MCF 10A (cell line): ENCODE measurements at places on chromosomes 4 and X. TPM values are rescaled to one million over a fixed set of nuclear protein-coding genes. Genes with fewer than 3 reads are reported as not detected.
A peak's percentile ranks its signal among the peaks of the same experiment; 100 is the strongest.

DNA sequence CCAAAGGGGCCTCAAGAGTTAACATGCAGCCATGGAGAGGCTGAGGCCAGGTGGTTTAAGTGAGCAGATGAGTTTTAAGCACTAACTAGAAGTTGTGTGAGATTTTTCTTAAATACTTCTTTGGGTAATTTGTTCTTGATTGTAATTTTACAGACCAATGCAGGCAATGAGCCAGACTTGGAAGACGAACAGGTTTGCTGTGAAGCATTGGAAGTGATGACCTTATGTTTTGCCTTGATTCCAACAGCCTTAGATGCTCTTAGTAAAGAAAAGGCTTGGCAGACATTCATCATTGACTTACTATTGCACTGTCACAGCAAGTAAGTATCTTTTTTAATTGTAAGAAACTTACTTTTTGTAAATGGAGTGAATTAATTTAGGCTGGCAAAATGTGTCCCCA lies 103.9 kb downstream of the USP9X start:
- H3K4me3 ChIP-seq = no peak overlapping the region
- no peak for DNase-seq
- H3K27ac ChIP-seq = no peak overlapping the region
- peaks cover 69% of the 10 kb centered on the region for H3K36me3 ChIP-seq
- H3K27me3 ChIP-seq = no peaks in the 10 kb centered on the region
- H3K4me1 ChIP-seq = peaks cover 17% of the 10 kb centered on the region

DNA sequence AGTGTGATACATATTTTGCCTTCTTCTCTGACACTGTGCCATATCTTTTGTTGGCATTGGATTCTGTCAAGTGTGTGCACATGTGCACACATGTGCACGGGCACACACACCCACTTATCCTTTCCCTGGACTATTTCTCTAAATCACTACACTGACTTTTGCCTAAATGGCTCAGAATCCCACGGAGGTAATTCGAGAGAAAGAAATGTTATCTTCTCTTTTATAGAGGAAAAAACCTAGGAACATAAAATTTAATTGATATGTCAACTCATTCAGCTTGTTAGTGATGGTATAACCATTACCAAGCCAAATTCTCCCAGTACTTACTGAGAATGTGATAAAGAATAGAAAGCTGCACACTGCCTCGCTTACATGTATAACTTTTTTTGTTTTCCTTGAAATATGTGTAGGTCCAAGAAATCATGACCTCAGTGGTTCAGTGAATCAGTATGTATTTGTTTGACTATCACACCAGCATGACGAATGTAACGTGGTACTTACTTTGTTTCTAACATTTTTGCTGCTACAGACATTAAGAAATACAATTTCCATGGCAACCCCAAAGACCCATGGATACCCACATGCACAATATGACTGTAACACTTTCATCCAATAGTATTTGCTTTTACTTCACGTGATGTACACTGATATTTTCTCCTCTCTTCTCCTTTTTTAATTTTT lies 163.0 kb downstream of the PCDH7 start:
- no peak overlapping the region for H3K4me3 ChIP-seq
- H3K36me3 ChIP-seq = no peaks in the 10 kb centered on the region
- no peak overlapping the region for H3K27ac ChIP-seq

DNA sequence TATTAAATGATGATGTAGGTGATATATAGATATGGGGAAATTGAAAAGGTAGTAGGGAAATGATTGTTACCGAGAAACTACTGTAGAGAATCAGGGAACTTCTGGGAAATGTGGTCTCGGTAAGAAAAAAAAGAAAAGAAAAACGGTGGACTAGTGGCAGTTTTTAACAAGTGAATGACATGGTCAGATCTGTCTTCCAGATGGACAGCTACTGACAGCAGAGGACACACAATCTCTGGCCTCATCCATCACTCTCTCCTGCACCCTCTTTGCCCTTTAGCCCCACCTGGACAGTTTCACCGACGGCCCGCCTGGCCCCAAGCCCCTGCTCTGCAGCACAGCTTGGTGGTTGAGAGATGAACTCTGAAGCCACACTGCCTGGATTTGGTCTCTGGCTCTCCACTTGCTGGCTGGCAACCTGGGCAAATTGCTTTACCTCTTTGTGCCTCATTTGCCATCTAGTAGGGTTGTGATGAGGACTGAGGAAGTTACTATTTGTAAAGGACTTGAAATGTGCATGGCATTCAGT lies 23.4 kb downstream of the RBM47 start:
- H3K27ac ChIP-seq = no peak overlapping the region
- H3K36me3 ChIP-seq = no peaks in the 10 kb centered on the region
- no peaks in the 10 kb centered on the region for H3K27me3 ChIP-seq
- H3K4me1 ChIP-seq = peaks cover 7% of the 10 kb centered on the region

DNA sequence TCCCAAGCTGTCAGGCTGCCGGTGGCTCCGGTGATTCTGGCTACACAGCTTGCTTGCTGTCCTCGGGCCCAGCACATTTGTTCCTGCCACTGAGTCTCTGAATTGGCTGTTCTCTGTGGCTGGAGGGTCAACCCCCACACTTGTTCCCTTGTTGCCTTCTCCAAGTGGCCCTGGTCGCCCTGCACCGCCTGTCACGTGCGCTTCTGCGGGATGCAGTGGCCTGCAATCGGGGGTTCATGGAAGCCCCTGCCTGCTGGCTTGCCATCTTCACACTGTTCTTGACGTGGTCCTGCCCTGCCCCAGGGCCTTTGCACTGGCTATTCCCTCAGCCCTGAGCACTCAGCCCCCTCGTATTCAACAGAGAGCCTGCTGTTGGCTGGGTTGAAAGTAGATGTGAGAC lies 8.1 kb downstream of the CLCN4 start:
- peaks cover 16% of the 10 kb centered on the region for H3K27me3 ChIP-seq
- no peaks in the 10 kb centered on the region for H3K36me3 ChIP-seq
- DNase-seq = no peak
- H3K4me3 ChIP-seq = no peak overlapping the region
- H3K4me1 ChIP-seq = no peaks in the 10 kb centered on the region
- H3K27ac ChIP-seq = no peak overlapping the region

- H3K4me1 ChIP-seq = peaks cover 8% of the 10 kb centered on the region
- DNase-seq = no peak
- no peak overlapping the region for H3K4me3 ChIP-seq
- peaks cover 38% of the 10 kb centered on the region for H3K36me3 ChIP-seq
Measured at GRCh38 chr4:41013746-41014145, 200.6 kb downstream of the APBB2 start.

DNA sequence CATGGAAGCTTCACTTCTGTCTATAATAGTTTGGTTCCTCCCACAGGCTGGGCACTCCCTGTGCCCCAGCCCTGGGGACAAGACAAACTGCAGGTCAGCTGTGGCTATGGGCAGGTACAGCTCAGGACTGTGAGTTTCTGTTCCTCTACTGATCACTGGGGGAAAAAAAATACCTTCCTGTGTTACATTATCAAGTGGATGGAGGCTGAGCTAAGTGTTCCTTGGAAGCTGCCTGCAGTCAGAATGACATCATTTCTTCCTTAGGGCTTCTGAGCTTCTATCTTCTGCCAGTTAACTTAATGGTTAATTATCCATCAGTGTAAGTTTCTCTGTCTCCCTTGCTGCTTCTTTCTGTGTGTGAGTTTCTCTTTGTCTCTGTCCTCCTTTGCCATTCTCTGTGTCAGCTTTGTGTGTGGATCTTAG lies 4.6 kb downstream of the RAB33A start:
- no peak for DNase-seq
- H3K27ac ChIP-seq = no peak overlapping the region
- no peaks in the 10 kb centered on the region for H3K36me3 ChIP-seq
- H3K4me3 ChIP-seq = no peak overlapping the region
- H3K27me3 ChIP-seq = peaks cover 41% of the 10 kb centered on the region

DNA sequence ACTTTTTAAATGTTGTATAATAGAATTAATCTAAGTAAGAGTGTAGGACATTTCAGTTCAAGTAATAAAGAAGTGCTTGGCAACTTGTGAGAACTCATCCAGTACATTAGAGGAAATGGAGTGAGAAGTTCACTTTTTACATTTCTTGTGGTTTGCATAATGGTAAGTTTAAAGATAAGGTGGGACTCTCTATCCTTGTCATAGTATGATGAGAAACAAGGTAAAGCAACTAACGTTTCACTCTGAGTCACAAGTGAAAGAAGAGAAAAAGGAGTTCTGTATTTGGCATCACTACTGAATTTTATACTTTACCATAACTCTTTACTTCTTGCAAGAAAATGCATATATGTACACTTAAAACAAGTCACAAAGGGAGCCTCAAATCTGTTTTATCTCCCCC lies 219.4 kb downstream of the SLC4A4 start:
- no peak for DNase-seq
- no peak overlapping the region for H3K4me3 ChIP-seq
- no peaks in the 10 kb centered on the region for H3K4me1 ChIP-seq
- no peaks in the 10 kb centered on the region for H3K27me3 ChIP-seq

GRCh38 chrX:103362474-103362873 lies 6.2 kb downstream of the TCEAL9 start:
- H3K27ac ChIP-seq = peak overlapping the region; percentile 9
- H3K27me3 ChIP-seq = peaks cover 58% of the 10 kb centered on the region
- peaks cover 28% of the 10 kb centered on the region for H3K36me3 ChIP-seq
- no peak overlapping the region for H3K4me3 ChIP-seq
- DNase-seq = no peak
- H3K4me1 ChIP-seq = peaks cover 17% of the 10 kb centered on the region

DNA sequence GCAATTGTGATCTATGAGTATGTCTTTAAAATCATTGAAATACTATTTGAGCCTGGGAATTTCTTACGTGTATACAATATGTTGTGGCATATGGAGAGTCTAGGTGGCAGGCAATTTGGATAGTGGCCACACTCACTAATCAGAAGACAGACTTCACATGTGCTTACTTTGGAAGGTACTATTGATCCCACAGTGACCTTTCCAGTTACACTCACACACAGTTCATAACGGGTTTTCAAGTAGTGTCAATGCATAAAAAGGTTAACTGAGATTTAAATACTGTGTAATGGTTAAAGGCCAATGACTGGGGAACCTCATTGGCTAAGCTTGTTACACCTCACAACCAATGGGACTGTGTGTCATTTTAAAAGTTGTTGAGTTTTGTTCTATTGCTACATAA lies 783.2 kb downstream of the RPA4 start:
- H3K4me3 ChIP-seq = no peak overlapping the region
- no peak overlapping the region for H3K27ac ChIP-seq
- no peaks in the 10 kb centered on the region for H3K4me1 ChIP-seq
- no peak for DNase-seq
- peaks cover 17% of the 10 kb centered on the region for H3K27me3 ChIP-seq
- H3K36me3 ChIP-seq = no peaks in the 10 kb centered on the region

DNA sequence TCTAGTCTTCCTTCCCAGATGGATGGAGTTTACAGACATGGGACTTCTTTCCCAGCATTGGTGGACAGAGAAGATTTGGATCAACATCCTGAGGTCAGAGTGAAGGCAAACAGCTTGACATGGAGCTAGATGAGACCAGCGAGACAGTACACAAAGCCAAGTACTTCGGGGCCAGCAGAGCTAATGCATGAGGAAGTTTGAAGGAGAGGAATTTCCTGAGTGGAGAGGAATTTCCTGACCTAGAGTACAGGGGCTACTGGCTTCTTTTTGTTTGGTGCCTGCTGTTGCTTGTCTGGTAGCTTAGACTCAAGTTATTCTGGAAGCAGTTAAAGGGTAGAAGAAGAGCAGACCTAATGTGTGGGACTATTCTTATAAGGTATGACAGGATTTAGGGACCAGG lies 69.1 kb upstream of the EOLA2 start:
- H3K27me3 ChIP-seq = no peaks in the 10 kb centered on the region
- H3K36me3 ChIP-seq = peaks cover 7% of the 10 kb centered on the region
- no peak overlapping the region for H3K4me3 ChIP-seq

MCUB gene
- total RNA-seq = 11.0 and 16.3 TPM in 2 replicates

FATE1 gene
- total RNA-seq = not detected in 2 replicates

MAGEA8 gene
- not detected in 2 replicates for total RNA-seq

TAF7L gene
- 0.21 TPM in 1 of 2 replicates, not detected in the other for total RNA-seq

AREG gene
- total RNA-seq = 1,402 and 1,878 TPM in 2 replicates

SPANXD gene
- not detected in 2 replicates for total RNA-seq
